Stimulated activated CD4-positive, alpha-beta T cell treated with anti-CD3 and anti-CD28 coated beads, Interleukin-4, amount 100 ng/mL, for 4 hours (primary cell): ENCODE measurements at places on chromosomes 11 and 22.

GRCh38 chr22:36853407-36854099 lies 7.3 kb upstream of the NCF4 start:
- DNase-seq: peak; percentile 87

DNA sequence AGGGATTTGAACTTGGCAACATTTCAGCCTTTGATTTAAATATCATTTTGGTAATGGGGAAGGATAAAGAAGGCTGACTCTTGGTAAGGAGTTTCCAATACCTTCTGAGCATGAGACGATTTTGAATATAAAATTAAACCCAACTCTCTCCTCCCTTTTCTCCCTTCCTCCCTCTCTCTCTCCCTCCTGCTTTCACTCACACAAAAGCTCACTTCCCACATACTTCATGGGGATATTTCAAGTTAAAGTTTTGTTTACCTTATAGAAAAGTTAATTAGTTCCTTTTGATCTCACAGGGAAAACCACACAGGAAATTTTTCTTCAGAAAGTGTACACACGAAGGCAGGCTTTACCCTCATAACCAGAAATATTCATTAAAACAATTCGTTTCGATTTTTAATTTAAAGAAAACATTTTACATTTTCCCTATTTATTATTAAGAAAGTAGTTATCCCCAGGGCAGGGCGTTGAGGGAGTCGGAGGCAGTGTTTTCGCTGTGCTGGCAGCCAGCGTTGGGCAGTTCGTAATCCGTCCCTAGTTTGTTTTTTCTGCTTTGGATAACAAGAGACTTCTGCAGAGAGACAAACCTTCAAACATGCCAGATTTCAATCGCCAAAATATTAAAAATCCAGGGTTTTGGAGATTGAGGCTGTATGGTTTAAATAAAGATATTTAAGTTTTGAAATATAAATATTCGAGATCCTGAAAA lies 25.3 kb upstream of the ALX4 start:
- DNase-seq: no peak

DNA sequence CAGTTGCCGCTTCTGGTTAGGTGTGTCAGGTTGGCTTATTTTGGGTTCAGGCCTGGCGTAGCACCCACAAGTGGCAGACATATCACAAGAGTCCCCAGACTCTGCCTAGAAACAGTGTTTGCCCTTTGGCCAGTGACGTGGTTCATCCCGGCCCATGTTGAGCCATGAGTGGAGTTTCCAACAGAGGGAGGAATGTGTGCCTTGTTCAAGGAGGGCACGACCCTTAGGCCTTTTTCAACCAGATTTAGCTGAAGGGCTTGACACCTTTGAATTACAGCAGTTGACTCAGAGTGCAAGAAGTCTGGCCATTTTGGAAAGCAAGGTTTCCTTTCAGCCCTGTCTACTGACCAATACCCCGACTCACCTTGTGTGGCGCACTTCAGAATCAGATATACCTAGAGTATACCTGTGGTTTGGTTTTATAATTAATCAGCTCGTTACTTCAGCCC lies 15.1 kb upstream of the AIFM3 start:
- DNase-seq: no peak

- DNase-seq: no peak
These were observed 222.1 kb downstream of the LRRC4C start for GRCh38 chr11:41237382-41237781.

- no peak for DNase-seq
These were observed 1.3 kb downstream of the TUG1 start for GRCh38 chr22:30970356-30970746.

- DNase-seq: no peak
These were observed 38.0 kb downstream of the IL18BP start for GRCh38 chr11:72036687-72037086.

DNA sequence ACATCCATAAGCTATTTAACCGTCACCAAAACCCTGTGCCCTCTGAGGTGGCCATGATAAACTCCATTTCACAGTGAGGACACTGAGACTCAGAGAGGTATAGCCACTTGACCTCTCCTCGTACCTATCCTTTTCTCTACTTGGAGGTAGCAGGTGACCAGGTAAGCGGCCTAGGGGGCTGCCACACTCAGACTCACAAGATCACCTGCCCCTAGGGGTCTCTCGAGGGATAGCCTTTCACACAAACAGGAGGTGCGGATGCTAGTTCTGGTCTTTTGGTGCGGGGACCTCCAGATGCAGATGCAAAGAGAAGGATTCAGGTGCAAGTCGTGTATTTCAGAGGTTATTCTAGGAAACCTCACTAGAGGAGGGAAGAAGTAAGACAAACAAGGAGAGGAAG lies 14.6 kb downstream of the MS4A18 start:
- DNase-seq: no peak

GRCh38 chr22:23218867-23219251 lies 38.5 kb downstream of the BCR start:
- no peak for DNase-seq

DNA sequence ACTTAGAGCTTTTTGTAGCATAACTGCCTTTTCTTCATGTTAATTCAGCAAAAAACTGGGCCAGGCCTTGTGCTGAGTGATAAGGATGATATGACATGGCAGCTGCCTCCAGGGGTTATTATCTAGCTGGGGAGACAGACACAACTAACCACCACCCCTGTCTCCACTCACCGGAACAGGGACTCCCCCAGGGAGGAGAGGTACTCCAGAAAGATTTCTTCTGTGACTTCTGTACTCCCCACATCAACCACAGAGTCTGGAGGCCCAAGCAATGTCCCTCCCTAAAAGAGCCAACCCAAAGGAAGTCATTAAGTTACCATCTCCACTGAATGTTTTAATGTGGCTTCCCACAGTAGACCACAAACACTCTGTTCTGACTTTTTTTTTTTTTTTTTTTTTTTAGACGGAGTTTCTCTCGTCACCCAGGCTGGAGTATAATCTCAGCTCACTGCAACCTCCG lies 14.3 kb upstream of the PMM1 start:
- no peak for DNase-seq

- DNase-seq: no peak
These were observed 8.1 kb downstream of the MS4A4A start for GRCh38 chr11:60288531-60288930.

GRCh38 chr11:71139516-71140205 lies 112.7 kb downstream of the SHANK2 start:
- DNase-seq: no peak

DNA sequence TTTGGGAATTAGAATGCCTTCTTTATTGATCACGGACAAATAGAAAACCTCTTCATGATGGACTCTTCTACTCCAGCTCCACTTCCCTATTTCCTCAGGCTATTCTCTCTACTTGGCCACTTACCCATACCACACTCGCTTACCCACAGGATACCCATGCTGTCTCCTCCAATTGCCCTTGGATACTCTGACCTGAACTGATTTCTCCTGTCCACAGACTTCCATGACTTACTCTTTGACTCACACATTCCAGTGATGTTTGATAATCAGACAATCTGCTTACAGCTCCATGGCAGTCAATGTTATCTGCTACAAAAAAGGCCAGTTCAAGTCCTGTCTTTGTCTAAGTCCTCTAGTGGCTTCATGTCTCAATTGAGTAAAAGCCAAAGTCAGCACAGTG lies 292.0 kb upstream of the CTSC start:
- DNase-seq: no peak

DNA sequence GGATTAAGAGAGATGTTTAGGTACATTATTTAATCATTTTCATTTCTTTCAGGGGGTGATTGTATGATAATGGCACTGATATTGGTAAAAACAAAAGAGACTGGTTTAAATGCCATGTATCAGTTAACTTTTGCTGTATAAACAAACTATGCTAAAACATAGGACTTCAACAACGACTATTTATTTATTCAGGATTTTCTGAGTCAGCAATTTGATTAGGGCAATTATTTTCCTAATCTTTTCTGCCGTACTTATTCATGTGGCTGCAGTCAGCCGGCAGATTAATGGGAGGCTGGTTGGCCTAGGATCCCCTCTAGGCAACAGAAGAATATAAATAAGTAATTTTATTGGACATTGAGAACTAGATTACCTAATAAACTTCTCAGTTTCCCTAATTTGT lies 661.7 kb upstream of the RAG2 start:
- no peak for DNase-seq

- peak; percentile 55 for DNase-seq
These were observed at the start of gene RTN4R for GRCh38 chr22:20268279-20269012. TSS of gene RTN4R (minus strand) at chr22:20268318. CDS start at chr22:20268092, 226 bp downstream.

DNA sequence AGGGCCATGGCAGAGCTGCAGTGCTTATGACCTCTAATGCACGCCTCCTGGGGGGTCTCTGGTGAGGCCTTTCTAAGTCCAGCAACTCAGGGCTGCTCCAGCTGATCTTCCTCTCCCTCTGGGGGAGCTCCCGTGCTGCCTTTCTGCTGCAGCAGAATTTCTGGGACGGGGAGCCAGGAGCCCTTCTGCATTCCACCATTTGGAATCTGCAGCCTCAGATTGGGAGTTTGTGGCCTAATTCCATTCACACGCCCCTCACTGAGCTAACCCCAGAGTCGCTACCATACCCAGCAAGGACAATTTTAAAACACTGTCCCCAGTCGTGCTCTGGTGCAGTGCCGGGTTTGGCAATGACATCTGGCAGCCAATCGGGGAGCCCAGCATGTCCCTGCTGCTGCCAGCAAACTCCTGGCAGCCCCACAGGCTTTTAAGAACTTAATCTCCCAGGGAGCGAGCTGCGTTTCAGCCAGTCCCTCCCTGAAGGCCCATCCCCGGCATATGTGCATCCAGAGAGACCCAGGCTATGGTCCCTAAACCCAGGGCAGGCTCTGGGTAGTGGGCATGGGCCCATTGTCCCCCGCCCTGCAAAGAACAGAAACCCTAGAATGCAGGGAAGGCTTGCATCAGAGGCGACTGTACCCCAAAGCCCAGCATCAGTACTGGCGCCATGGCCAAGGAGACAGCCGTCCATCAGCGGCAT lies 4.7 kb downstream of the SHANK2 start:
- no peak for DNase-seq

DNA sequence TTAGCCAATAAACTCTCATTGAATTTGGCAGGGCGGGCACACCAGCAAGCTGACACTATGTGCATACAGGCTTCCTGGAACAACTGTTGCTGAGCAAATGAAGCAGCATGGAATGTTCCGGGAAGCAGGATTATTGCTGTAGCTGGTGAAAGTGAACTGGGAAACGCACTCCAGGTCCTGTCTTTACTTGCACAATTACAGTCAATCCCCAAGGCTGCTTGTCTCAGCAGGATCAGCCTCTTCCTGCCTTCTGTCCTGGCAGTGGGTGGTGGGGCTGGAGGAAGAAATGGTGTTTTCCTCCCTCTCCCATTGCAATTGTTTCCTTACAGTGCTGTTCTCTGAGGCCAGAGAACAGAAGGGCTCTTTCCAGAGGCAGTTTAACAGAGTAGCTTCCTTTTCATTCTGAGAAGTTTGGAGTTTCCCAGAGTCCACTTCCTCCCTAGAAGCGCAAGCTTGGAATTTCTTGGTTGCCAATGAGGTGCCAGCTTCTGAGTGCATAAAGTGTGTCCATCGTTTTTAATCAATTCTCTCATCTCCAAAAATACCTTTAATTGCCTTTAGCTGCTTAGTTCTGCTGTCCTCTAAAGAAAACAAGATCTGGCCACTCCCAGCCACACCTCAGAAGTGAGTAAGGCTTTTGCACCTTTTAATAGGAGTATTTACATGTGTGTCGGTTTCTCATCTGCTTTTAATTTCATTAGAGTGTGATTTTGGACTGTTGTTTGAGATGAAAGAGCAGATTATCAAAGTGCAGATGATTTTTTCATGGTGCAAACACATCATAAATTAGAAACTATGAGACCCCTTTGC lies 19.9 kb downstream of the CD44 start:
- DNase-seq: no peak

DNA sequence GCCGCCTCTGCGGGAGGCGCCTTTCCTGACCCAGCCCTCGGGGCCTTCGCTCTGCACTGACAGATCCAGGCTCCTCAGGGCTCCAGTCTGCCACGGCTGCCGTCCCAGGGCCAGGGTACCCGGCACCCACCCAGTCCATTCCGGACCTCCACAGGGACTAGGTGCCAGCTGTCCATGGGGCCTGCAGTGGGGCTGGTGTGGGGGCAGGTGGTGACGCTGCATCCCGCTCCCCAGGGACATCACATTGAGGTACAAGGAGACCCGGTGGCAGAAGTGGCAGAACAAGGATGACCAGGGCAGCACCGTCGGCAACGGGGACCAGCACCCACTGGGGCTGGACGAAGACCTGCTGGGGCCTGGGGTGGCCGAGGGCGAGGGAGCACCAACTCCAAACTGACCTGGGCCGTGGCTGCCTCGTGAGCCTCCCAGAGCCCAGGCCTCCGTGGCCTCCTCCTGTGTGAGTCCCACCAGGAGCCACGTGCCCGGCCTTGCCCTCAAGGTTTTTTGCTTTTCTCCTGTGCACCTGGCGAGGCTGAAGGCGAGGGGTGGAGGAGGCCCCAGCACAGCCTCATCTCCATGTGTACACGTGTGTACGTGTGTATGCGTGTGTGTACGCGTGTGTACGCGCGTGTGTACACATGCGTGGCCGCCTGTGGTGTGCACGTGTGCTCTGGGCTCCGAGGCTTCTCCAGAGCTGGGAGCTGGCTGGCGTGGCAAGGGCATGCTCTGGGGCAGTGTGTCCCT lies 16.7 kb downstream of the RNH1 start:
- DNase-seq: no peak

- no peak for DNase-seq
These were observed 979 bp downstream of the ZBED5 start for GRCh38 chr11:10856689-10857458.

DNA sequence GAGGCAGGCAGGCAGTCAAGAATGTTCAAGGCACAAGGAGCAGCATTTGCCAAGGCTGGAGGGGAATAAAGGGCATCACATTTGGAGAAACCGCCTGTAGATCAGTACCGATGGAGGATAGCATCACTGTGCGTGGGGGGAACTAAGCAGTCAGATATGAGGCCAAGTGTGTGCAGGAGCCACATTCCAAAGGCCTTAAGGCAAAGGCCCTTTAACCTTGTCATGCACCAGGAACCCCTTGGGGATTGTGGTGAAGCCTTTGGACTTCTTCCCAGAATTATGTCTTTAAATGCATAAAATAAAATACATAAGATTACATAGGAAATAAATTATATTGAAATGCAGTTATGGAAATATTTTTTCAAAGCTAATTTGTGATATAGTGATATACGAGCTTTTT lies 532.1 kb downstream of the BUD13 start:
- no peak for DNase-seq

GRCh38 chr11:100356035-100356434 lies 331.1 kb upstream of the ARHGAP42 start:
- no peak for DNase-seq

DNA sequence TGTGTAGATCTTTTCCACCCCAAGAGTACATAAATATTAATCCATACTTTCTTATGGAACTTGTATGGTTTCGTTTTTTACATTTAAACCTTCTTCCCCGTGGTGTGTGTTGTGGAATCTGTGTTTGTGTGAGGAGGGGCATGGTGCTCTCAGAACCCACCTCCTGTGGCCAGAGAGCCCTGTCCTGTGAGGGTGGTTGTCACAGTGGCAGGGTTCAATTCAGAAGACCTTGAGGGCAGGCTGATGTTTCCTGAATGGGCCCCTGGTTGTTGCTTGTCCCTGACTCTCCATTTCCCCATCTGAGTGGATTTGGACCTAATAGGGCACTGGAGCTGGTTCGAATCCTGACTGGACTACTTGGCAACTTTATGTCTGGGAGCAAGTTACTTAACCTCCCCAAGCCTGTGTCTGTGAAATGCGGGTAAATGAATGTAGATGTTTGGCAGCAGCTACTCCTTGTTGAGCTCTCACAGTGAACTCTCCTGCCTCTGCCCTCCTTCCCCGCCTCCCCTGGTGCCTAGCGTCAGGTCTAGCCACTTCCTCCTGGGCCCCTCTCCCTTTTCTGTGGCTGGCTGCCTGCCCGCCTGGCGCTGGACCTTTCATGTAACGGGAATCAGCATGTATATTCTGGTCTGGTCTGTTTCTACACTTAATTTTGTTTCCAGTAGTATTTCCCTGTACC lies 7.3 kb downstream of the NEAT1 start:
- DNase-seq: peak; percentile 31
